ENCODE measurements at places on chromosomes 16 and 17.

- DNase-seq = no peak
Measured at GRCh38 chr16:60741810-60742209, 1294.4 kb downstream of the CDH8 start.

GRCh38 chr17:81125573-81126081 is 39.7 kb upstream of the PVALEF start:
- DNase-seq = peak; percentile 94

DNA sequence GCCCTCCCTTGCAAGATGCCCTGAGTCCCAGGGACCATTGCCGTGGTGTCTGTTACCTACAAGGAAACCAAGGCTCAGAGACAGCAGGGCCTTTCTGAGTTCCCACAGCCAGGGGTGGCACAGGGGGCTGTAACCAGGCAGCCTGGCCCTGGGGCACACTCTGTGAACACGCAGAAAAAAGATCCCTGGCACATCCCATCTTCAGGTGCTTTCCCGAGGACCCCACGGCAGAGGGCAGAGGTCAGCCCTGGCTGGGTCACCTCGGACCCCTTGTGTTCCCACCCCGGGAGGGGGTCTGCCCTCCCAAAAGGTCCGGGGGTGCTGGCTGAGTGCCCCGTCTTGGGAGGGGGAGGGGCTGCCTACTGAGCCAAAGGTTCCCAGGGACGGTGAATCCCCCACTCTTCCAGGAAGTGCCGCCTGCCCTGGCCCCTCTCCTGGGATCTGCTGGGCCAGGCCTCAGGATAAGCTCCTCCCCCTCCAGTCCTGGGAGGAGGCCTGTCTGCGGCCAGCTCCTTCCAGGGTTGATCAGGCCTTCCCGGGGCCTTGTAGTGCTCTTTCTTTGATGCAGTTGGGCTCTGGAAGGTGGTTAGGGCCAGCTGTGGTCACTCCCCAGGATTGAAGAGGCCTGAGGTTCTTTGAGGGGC is 8.1 kb downstream of the GLIS2 start:
- DNase-seq = peak; percentile 55

DNA sequence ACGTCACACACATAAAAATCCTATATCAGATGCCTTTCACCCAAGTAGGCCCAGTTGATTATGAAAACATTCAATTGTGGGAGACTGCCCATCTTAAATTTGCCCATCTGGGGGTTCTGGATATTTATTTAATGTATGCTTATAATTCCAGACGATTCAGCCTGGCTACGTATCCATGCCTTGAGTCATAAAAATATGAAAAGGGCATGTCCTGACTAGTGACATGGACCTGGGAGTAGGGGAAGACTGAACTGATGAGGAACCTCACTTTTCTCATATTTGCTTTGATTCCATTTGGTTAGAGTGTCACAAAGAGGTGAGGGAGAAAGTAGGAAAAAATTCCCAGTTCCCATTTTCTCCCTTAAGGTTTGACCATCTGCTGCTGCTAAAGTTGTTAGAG is 122.5 kb upstream of the GNAO1 start:
- no peak for DNase-seq

DNA sequence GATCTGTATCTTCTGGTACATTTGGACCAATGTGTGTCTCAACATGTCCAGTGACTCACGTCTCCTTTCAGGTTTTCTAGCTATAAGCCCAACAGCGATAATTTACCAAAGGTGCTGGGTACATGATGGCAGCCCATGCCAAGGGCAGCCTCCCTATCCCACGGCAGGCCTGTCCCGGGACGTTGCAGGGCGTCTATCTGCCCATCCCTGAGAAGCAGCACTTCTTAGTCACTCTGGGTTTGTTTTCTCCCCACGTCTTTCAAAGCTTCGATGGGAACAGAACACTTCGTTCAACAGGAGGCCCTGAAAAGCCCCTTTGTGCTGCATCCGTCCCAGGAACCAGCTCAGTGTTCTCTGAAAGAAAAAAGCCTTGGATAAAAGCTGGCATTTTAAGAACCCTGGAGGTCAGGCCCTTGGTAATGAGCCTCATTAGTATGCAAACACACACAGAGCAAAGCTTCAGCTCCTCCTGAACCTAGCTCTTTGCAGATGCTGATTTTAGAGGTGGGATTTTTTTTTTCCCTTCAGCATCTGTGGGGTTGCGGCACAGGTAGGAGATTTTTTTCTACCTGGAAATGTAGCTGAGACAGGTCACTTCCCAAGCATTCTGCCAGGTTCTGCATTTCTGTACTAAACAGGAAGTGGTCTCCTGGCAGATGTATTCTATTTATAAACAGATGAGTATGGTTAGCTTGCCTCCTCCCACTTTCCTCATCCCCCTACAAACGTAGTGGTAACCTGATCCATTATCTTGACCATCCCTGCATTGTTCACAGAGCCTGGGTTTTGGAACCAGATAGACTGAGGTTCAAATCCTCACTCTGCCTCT is 17.5 kb upstream of the MT4 start:
- peak; percentile 83 for DNase-seq

All from myocyte (in vitro differentiated cells).